Stimulated activated CD4-positive, alpha-beta T cell treated with anti-CD3 and anti-CD28 coated beads, Interleukin-1b, Interleukin-23, amount 100 ng/mL, for 24 hours (primary cell): ENCODE measurements at places on chromosomes 1 and 21.

DNA sequence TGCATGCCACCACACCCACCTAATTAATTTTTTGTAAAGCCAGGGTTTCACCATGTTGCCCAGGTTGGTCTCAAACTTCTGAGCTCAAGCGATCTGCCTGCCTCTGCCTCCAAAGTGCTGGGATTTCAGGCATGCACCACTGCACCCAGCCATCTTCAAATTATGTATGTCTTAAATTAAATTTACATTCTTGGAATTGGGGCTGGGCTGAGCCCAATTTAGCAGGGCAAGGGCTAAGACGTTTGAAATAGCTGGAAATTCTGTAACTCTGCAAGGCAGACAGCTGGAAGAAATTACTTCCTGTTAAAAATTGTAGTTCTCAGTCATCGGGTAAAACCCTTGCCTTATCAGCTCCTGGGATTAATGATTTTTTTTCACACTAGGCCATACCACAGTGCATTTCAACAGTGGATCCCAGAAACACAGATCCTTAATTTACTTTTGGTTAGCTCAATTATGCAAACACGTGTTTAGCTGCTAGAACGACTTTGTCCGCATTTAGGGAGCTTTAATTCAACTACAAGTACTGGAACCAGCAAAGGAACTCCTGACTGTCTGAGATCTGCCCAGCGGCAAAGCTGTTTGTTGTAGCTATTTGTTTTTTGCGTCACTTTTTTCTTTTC lies 83.3 kb downstream of the OLFML3 start:
- DNase-seq: no peak

DNA sequence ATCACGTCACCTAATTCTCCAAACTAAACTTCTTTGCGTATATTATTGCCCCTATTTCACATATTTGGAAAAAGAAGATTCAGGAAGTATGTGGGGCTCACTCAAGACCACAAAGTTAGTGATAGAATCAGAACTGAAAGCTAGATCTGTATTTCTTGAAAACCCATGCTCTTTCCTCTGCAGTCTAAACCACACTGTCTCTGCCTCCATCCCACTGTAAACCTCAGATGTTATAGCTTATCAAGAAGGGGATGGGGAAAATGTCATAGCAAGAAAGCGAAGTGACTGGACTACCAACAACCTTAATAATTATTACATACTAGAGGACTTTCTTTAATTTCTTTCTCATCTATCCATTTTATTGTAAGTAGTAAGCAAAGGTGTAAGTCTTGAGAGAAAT lies 257.7 kb upstream of the SGIP1 start:
- DNase-seq: no peak

- DNase-seq: no peak
These were observed 73.6 kb downstream of the SLC27A3 start for GRCh38 chr1:153848805-153849204.

DNA sequence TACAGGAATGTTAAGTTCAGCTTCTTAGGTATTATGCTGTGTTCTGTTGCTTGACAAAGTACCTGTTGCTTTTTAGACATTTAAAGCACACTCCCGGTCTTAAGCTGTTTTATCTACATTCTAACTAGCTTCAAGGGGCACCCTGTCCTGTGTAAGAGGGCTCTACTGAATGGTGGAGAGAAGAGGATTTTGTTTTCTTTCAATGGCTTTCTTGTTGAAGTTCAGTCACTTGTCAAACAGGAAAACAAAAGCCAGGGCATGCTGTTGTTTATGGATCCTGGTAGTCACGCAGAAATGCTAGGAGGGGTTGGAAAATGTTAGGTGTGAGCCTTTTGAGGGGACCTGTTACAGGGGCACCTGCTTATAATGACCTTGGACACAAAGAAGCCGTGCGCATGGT lies 30.7 kb downstream of the PGM1 start:
- DNase-seq: no peak

- no peak for DNase-seq
These were observed 14.1 kb upstream of the IL24 start for GRCh38 chr1:206883160-206883559.

GRCh38 chr1:246333855-246334254 lies 173.2 kb downstream of the SMYD3 start:
- no peak for DNase-seq

DNA sequence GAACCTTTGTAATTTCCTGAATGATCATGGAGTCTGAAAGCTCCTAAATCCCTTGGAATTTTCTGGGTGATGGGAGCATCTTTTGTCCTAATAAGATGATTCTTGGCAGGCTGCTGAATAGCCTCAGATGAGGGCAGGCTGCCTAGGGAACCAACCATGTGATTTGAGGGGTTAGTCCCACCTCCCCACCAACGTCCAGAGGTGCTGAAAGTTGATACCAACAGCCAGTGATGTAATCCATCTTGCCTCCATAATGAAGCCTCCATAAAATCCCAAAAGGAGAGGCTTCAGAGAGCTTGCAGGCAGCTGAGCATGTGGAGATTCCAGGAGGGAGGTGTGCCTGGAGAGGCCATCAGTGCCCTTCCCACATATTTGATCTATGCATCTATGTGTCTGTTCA lies 43.7 kb downstream of the GTF2B start:
- no peak for DNase-seq

DNA sequence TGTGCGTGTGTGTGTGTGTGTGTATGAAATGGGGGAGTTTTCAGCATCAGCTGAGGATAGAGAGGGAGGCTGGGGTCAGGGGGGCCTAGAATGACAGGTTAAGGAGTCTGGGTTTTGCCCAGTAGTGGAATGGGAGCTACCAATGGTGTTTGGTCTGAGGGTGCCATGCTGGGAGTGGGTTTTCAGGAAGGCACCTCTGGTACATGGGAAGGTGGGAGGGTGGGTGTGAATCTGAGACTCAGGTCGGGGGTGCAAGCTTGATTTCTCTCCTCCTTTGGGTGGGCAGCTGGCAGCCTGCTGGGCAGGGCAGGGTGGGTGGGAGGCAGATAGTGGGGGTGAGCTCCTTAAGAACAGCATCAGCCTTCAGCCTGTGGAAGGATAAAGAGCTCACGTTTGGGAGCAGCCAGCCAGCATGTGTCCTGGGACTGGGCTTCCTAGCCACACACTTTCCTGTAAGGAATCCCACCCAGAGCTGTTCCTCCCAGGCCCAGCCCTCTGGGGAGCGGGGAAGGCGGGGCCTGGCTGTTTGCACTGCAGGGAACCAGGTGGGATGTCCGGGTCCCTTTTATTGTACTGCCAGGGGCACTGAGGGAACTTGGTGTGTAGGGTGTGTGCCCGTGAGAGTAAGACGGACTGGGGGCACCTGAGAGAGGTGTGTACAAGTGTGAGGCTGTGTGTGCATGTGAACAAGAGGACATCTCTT lies 152.8 kb downstream of the FOXD2 start:
- no peak for DNase-seq

GRCh38 chr1:215911406-215911968 lies 344.4 kb downstream of the KCTD3 start:
- no peak for DNase-seq

GRCh38 chr21:25949701-25950100 lies 214.9 kb downstream of the GABPA start:
- DNase-seq: no peak

DNA sequence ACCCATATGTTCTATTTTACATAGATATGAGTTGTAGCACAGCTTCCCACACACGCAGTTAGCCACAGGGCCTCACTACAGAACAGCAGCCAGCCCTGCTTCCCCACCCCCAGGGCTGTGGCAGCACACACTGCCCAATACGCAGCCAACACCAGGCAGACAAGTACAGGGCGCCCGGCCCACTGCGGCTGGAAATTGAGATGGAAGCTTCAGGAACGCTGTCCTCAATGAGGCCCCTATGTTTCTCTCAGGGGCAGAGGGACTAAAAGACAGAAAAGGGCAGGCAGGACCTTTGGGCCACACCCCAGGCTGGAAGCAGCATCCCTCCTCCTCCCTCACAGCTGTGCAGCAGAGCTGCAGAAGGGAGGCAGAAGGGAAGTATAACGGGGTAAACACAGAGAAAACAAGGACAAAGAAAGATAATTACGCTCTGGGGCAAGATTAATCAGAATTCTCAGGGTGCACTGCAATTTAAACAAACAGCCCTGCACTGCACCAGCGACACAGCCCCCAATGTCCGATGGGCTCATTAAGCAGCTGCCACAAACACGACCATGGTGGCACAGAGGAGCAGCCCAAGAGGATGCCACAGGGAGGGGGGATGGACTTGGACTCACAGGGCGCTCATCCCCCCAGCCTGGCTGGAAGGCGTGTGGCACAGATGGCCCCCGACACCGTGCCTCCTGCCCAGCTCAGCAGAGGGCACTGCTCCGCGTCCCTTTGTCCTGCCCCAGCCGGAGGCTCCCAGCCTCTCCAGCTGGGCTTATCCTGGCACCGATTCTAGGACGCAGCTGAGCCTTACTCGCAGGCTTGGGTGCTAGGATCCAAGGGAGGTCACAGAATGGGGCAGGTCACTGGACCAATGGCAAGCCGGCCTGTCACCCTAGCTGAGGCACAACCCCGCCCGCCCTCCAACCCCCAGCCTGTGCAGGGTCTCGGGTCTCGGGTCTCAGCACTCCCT lies 14.2 kb downstream of the WDR4 start:
- DNase-seq: no peak

GRCh38 chr1:238101923-238102322 lies 211.2 kb upstream of the ZP4 start:
- no peak for DNase-seq

GRCh38 chr1:38064197-38064903 lies 17.8 kb upstream of the POU3F1 start:
- DNase-seq: no peak

DNA sequence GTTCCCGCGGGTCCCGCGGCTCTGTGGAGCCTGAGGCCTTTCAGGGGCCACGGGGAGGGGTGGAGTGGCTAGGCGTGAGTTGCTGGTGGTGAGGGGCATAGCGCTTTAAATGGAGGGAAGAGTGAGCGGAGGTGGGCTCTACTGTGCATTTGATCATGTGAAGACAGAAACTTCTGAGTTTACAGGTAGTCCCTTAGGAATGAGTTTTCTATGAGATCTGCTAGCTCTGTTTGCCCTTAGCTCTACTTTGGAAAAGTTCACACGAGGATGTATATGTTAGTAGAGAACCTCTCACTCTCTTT lies 593 bp downstream of the ST6GALNAC3 start:
- DNase-seq: no peak

DNA sequence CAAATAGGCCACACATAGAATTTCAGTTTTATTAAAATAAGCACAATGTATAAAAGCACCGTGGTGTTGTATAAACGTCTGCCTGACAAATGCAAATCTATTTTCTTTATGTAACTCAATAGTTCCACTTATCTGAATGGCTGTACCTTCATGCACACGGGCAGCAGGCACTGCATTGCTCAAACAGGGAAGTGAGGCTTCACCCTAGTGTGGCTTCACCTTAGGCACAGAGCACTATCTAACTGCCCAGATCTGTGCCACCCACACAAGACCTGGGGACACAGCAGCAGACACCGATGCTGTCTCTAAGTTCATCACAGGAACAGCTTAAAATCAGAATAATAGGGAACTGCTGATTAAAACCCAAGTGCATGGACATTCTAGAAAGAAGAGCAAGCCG lies 6.0 kb upstream of the KNCN start:
- DNase-seq: no peak

DNA sequence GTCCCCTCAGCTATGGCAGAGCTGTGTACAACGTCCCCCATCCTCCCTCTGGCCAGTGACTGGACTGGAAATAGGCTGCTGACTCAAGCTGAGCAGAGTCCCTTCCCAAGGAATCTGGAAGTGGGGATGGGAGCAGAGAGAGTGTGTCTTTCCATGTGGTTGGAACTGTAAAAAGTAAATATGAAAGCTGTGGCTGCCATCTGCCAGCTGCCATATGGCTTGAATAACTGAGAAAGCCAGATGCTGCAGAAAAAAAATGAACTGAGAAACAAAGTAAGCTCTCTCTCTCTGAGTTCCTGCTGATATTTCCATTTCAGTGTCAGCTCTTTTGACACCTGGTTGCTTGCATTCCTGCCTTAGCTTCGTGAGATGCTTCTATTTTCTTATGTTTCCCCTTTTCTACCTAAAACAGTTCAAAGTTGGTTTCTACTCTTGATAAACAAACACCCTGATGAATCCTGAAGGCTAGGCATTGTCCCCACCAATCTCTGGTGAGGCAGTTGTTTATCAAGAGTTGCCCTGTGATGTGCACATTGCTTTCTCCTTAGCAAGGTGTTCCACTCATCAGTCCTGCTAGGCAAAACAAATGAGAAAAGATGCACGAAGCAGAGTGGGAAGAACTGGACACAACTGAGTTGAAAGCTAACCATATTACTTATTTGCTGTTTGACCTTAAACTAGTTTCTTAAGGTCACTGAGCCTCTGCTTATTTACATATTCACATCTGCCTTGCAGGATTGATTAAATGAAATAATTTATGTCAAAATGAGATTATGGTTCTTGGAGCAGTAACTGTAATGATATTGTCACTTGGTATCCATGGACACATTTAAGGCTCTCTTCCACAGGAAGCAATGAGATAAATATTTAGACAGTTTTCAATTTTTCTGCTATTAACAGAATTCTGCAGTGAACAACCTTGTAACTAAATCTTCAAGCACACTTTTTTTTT lies 16.6 kb upstream of the DR1 start:
- DNase-seq: no peak

DNA sequence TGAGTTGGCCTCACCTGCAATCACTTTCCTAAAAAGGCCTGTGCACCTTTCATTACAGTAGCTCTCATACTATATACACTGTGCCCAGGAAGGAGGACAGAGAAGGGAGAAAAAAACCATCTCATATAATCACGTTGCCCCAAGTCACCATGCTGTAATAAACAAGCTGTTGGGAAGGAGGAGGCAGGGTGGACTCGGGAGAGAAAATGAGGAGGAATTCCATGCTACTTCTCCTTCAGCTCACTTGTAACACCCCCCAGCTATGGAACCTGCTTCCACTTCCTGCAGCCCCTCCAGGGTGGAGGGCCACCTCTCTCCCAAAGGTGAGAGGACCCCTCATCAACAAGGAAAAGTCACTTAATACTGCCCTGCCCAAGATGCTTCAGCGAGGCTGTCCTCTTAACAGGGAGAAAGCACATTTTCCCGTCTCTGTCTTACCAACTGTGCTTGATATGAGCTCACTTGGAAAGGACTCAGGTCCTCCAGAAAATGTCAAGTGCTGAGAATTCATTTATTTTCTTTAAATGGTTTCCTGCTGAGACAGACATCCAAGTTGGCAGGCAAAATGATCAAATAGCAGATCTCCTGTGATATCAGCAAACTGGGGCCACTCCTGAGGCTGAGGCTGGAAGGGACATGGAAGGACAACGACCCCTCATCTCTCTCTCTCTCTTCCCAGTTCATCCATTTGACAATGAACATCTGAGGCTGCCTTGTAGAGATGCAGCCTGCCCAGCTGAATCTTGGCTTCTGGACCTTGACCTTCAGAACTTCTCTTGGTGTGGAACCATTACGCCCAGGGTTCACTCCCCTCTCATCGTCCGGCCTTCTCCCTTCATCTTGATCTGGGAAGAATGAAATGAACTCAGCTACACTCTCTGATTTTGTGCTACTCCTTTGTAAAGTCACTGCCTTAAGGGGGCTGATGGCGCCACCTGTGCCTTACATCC lies 54.0 kb downstream of the CAPN9 start:
- DNase-seq: no peak
